ENCODE measurements at places on chromosomes 13 and 19.

- DNase-seq: no peak
Measured at GRCh38 chr13:108223687-108224503, 5.7 kb downstream of the ABHD13 start.

DNA sequence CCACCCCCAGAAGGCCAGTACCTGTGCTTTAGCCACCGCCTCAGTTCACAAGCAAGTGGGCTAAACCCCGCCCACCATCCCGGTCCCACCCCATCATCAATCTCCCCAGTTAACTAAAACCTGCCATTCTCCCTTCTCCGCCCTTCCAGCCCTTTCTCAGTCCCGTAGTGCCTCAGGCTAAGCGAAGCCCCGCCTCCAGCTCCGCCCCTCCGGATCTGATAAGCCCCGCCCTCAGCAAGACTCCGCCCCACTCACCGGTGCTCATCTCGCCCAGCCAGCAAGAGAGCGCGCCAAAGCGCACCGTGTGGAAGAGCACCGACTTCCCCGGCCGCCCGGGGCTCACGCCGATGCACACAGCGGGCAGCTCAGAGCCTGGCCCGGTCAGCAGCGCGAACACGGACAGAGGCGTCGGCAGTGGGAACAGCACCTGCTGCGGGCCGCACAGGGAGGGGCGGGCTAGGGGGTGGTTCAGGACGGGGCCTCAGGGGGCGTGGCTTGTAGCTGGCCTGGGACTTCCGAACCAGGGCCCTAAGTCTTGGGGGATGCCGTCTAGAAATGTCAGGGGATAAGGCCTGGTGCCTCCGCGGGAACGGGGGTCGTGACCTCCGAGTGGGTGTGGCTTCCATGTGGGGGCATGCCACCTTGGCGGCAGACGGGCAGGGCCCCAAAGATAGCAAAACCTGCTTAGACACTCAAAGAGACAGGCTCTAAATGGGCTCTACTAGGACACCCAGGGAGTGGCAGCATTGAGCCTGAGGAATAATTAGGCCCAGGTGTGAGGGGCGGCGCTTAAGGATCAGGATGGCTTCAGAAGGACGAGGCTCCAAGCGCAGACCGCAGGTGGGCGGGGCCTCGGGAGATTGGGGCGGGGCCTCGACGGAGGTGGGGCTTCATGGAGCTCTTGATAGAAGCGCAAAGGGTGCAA, 21.4 kb downstream of the MAP4K1 start:
- no peak for DNase-seq

GRCh38 chr19:46976845-46977320, 42.8 kb upstream of the NPAS1 start:
- no peak for DNase-seq

- no peak for DNase-seq
Measured at GRCh38 chr13:27008733-27009132, 162.9 kb downstream of the USP12 start.

- no peak for DNase-seq
Measured at GRCh38 chr19:49491804-49492572, 4.2 kb upstream of the RPS11 start.

All from activated CD4-positive, CD25-positive, alpha-beta regulatory T cell (primary cell).